ENCODE measurements at places on chromosomes 13 and 19.

GRCh38 chr19:42149447-42150202, 17.4 kb upstream of the POU2F2 start:
- DNase-seq: no peak

DNA sequence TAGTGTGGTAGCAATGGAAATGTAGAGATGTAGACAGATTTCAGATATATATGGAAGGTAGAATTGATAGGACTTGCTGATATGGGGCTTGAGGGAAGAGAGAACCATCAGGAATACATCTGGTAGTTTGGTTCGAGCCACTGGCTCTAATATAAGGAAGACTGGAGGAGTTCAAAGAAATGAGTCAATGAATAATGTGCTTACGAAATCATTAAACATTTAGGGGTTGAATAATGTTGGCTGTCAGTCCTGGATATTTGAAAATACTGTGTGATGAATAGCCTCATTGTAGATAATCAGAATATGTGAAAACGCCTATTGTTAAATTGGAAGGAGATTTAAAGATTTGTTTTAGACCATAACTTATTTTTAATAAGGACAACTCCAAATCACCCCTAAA, 21.6 kb downstream of the SGCG start:
- DNase-seq: no peak

DNA sequence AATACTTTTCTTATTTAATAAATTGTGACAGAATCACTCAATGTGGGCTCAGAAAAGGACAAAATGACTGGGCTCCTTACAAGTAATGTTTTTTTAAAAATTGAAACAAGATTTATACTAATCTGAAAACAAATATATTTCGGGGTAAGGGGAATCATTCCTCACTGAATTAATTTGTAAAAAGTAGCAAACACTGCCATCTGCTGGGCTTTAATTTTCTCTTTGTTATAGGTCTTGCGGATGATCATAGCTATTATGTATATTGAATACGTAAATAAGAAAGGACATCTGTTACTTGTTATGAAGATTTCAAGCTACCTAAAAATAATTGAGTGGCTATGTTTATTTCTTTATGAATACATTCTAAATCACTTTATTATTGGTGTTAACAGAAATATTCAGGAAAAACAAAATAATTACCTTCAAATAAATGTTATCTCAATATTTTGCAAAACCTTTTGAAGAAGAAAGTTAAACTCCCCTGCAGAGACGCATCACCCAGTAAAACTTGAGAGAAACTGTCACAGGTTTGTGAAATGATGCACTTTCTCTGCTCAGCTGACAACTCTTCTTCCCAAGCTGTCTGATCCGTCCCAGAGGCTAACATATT, 17.8 kb upstream of the ENOX1 start:
- peak; percentile 82 for DNase-seq

GRCh38 chr13:45615501-45616101, at the start of gene ERICH6B:
Gene ERICH6B (minus strand): TSS chr13:45615739. CDS start chr13:45597005, 18,734 bp downstream.
- peak; percentile 39 for DNase-seq

DNA sequence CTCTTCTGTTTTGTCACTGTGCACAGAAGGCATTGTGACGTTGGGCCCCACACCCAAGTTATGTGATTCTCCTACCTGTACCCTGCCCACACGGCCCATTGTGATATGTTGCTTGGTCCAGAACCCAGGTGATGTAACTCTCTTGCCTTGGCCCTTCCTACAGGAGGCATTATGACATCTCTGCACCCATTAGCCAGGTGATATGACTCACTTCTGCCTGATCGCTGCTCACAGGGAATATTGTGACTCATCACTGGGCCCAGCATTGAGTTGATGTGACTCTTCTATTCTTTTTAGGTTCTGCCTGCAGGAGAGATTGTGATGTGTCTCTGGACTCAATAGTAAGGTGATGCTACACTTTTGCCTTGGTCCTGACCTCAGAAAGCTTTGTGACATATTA, 65.4 kb upstream of the ZNF91 start:
- peak; percentile 58 for DNase-seq

GRCh38 chr19:32339988-32340874, 5.2 kb upstream of the ZNF507 start:
- DNase-seq: peak; percentile 59

GRCh38 chr19:33434886-33435705, 61.6 kb downstream of the CEBPG start:
- DNase-seq: peak; percentile 48

- DNase-seq: peak; percentile 35
Measured at GRCh38 chr13:64397701-64398100, 2832.4 kb downstream of the PCDH9 start.

- DNase-seq: no peak
Measured at GRCh38 chr13:75153834-75154233, 328.1 kb downstream of the TBC1D4 start.

DNA sequence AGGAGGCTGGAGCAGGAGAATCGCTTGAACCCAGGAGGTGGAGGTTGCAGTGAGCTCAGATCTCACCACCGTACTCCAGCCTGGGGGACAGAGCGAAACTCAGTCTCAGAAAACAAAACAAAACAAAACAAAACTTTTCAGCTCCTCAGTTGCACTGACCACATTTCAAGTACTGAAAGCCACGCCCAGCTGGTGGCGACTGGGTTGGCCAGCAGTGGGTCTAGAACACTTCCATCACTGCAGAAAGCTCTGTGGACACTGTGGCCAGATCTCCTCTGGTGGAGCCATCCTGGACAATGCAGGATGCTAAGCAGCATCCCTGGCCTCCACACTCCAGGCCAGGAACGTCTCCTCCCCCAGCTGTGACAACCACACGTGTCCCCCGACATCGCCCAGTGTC, 21.1 kb downstream of the TLE2 start:
- no peak for DNase-seq

- peak; percentile 50 for DNase-seq
Measured at GRCh38 chr19:16085115-16085514, 8.8 kb downstream of the TPM4 start.

- DNase-seq: no peak
Measured at GRCh38 chr13:114164681-114165429, 14.2 kb upstream of the CFAP97D2 start.

- peak; percentile 83 for DNase-seq
Measured at GRCh38 chr19:44643605-44644401, at the start of gene PVR. Gene PVR (plus strand): TSS chr19:44643910. CDS start chr19:44644097, 187 bp downstream.

DNA sequence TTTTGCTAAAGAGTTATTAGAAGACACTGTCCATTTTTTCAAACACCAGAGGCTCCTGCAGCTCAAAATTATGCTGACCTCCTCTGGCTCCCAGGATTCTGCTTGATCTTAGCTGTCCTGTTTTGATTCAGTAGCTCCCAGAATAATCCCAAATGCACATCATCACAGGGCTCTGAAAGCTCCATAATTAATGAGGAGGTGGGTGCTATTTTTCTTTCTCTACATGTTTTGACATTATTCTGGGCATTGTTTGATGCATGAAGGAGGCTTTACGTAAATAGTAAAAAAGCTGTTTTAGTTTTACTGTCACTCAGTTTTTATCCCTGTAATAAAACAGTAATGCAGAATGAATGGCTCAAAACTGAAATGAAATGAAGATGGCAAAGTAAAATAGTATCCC, 495.4 kb downstream of the DCT start:
- no peak for DNase-seq

DNA sequence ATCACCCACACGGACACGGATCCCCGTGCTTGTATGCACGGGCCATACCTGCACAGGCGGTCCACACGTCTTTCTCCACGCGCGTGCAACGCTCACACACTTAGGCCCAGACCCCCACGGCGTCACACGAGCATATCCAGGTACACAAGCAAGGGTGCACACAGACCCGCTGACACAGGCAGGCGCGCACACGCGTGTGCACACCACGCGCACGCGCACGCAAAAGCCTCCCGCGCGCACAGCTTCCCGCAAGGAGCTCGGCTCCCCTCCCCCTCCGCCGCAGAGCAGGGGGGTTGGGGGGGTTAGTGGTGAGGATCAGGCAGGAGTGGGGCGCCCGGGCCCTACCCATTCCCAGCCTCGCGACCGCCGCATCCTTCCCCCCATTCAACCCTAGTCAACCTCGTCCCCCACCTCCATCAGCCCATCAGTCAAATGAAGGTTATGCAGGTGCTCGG, 407 bp downstream of the RAB3A start:
- peak; percentile 21 for DNase-seq

GRCh38 chr19:49749771-49750170, 13.3 kb downstream of the TSKS start:
- DNase-seq: peak; percentile 49

GRCh38 chr13:68715651-68716050, 1392.0 kb upstream of the ATXN8OS start:
- peak; percentile 5 for DNase-seq

DNA sequence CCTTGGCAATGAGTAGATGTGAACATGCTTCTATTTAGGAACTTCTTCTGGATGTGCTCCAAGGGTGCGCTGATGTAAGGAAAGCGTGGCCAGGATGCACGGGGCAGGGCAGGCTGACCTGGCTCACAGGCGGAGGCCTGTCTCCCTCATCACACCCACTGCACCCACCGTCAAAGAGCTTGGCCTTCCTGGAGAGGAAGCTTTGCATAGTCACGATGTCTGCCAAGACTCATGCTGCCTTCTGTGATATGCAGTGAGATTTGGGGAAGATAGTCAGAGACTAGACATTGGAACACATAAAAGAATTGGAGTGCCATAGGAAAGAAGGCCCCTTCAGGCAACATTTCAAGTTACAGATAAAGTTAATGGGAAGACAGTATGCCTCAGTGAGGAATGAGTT, 82.0 kb downstream of the MYO16 start:
- no peak for DNase-seq

DNA sequence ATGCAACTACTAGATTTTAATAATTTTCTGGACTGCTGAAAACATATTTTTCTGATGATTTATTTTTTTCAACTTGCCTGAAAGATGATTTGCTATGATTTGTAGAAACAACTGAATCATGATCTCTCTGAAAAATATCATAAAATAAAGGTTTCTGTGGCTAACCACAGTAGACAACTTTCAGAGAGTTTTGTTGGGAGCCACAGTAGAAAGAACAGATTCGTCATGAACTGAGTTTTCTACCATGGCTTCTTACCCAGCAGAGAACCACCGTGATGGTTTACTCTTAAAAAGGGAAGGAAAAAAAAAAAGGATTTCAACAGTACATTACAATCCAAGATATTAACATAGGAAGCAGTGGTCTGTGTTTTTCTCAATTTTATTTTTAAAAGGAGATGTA, 18.0 kb downstream of the ZAR1L start:
- DNase-seq: no peak

DNA sequence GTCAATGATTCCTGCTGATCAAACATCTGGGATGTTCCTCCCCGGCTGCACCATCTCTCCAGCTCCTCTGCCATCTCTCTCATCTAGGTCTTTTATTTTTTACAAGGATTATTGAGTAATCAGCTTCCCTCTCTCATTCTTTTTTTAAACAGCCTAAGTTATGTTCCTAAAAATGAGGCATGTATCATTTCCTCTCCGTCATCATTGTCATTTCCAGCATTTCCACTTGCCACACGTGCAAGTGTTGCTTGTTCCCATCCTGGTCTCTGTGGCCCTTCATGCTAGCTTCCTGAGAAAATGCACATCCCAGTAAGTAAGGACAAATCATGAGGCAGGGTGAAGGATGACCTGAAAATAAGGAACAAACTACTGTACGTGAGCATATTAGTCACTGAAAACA, 102.7 kb upstream of the POSTN start:
- DNase-seq: peak; percentile 63

- no peak for DNase-seq
Measured at GRCh38 chr13:113762538-113762937, 3.5 kb downstream of the TMEM255B start.

- DNase-seq: no peak
Measured at GRCh38 chr13:110509478-110509926, 52.0 kb downstream of the RAB20 start.

- DNase-seq: no peak
Measured at GRCh38 chr13:112368883-112369282, 7.3 kb upstream of the SPACA7 start.

- no peak for DNase-seq
Measured at GRCh38 chr13:26420282-26420960, 137.1 kb upstream of the WASF3 start.

DNA sequence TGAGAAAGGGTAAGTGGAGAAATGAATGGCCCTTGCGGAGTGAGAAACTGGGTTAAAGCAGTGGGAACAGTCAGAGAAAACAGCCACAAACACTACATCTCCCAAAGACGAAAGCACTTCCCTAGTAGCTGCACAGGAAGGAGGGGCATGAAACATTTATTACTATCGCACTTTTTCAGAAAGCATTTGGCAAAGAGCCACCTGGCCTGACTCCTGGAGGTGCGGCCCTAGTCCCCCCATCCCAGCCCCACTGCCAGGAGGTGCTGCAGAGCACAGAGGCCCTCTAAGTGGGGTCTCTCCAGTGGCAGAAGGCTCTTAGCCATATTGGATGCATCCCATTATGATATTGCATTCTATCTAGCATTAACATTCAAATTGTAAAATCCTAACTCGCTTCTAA, 55.8 kb downstream of the MTMR6 start:
- DNase-seq: no peak

DNA sequence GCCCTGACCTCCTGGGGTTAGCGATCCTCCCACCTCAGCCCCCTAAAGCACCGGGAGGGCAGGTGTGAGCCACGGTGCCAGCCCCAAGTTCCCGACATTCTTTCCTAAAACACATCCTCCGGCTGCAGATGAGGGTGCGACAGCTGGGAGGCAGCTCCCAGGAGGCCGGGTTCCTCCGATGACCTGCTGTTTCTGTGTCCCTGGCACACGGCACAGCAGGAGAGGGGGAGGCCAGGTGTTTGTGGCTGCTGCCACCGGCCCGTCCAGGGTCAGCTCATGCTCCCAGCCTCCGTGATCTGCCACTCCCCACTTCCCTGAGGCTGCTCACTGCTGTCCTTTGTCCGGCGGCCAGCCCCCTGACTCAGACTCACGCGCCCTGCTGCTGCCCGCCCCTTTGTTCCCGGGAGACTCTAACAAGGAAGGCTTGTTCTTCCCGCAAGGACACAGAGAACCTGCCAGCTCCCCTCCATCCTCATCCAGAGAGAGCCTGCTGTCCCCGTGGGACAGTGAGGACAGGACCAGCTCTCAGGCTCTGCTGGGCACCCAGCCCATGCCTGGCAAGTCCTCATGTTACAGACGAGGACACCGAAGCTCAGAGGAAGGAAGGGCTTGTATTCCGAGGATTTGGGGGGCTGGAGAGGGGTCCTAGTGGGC, 10.6 kb upstream of the MADCAM1 start:
- peak; percentile 74 for DNase-seq

GRCh38 chr19:7905859-7906258, 2.2 kb downstream of the MAP2K7 start:
- DNase-seq: no peak

- DNase-seq: no peak
Measured at GRCh38 chr19:7512400-7512851, 3.5 kb upstream of the ZNF358 start.

GRCh38 chr19:5141129-5141849, 172.4 kb downstream of the KDM4B start:
- DNase-seq: peak; percentile 56

DNA sequence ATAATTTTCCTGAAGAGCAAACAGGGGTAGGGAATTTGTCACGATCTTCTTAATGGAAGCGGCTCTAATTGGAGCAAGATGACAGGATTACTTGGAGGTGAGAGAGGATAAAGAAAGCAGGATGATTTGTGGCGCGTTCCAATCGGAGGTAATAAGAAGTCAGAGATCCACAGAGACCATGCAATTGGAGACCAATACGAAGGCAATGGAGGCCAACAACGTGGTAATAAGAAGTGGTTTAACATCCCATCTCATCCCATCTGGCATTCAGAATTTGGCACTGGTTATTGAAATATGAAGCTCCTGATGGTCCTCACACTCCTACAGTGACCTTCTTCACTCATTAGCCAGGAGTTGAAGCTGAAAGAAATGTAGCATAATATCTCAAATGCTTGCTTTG, 130.6 kb downstream of the DLEU7 start:
- no peak for DNase-seq

- DNase-seq: no peak
Measured at GRCh38 chr13:46775385-46776107, 21.4 kb downstream of the ESD start.
